ENCODE measurements at places on chromosomes 7 and 10.

- DNase-seq: peak; percentile 53
Measured at GRCh38 chr10:124105594-124105993, 12.2 kb upstream of the CHST15 start.

DNA sequence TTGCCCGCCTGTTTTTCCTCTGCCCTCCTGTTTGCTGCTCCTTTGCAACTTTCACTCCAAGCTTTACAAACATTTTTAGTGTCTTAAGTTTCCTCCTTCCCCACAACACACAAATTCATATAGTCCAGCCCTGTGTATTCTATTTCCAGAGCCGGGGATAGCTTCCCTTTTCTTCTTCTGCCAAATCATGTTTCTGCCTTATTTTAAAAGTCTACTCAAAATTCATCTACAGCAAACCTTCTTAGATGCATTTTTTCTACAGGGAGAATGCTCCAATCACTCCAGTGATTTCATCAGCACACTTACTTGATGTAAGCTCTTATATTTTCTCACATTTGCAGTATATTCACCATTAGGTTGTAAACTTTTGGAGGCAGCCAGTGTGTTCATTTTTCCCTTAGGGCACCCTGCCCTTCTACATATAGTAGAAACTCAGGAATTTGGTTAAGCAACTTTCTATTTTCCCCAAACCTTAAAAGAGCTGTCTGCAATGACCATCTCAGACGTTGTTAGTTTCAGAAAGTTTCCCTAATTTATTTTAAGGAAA, 12.4 kb upstream of the ACTA2 start:
- DNase-seq: no peak

DNA sequence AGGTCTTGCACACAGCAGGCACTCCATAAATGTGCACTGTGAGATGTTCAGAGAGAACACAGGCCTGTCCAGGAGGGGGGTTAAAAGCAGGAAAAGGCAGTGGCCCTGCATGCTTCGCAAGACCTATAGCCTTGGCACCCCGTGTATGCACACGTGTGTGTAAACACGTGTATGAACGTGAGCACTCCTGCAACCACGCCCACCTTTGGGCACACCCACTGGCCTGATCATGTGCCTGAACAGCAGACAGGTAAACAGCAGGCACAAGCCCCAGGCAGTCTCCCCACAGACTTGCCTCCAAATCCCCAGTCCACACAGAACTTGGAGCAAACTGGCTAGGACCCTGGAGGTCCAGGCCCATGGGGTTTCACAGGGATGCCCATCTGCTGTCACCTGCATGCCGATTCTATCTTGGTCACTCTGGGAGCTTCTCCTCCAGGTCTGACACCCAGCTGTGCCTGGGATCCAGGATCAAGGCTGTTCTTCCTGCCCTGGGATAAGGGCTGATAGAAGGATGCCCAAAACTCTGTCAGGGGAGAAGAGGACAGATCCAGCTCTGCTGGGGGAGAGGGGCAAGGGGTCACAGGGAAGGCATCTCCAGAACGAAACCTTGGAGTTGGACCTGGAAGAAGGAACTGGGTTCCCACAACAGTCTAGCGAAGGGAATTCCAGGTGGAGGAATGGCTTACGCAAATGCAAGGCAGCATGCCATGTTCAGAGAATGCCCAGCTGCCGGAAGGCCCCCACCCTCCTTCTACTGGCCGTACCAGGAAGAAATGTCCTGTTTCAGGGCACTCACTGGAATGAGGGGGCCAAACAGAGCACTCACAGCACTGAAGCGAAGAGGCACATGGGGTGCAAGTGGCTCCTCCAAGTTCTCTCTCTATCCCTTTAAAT, 14.3 kb upstream of the ZMIZ1 start:
- no peak for DNase-seq

- DNase-seq: no peak
Measured at GRCh38 chr10:86782701-86783418, 26.4 kb downstream of the BMPR1A start.

GRCh38 chr7:112452102-112452888, 2.0 kb downstream of the IFRD1 start:
- peak; percentile 22 for DNase-seq

DNA sequence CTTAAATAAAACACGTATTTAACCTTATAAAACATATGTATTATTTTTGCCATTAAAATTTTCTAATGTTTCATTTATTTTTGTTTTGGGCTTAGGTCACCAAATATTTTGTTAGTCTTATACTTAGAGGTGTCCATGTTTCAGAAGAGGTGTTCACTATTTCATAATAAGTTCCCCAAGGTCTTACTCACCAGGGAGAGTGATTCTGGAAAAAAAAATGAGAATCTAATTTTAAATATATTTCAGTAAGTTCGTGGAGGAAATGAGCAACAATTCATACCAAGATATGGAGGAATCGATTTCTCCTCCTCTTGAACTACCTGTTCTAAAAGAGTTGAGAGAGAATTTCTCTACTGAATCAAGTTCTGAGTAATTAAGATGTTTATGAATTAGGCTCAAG, 271.6 kb upstream of the SLC26A5 start:
- no peak for DNase-seq

- no peak for DNase-seq
Measured at GRCh38 chr10:95792211-95792780, 36.3 kb downstream of the ENTPD1 start.

- DNase-seq: no peak
Measured at GRCh38 chr10:132985546-132985900, 43.2 kb upstream of the CFAP46 start.

DNA sequence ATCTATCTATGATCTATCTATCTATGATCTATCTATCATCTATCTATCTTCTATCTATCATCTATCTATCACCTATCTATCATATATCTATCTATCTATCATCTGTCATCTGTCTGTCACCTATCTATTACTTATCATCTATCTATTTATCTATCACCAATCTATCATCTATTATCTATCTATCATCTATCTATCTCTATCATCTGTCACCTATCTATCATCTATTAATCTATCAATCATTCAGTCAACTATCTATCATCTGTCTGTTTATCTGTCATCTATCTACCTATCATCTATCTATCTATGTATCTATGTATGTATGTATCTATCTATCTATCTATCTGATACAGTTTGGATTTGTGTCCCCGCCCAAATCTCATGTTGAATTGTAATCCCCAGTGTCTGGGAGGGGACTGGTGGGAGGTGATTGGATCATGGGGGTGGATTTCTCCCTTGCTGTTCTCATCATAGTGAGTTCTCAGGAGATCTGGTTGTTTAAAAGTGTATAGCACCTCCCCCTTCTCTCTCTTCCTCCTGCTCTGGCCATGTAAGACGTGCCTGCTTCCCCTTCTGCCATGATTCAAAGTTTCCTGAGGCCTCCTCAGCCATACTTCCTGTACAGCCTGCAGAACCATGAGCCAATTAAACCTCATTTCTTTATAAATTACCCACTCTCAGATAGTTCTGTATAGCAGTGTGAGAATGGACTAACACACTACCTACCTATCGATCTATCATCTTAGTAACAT, 37.6 kb downstream of the NPTX2 start:
- DNase-seq: no peak

DNA sequence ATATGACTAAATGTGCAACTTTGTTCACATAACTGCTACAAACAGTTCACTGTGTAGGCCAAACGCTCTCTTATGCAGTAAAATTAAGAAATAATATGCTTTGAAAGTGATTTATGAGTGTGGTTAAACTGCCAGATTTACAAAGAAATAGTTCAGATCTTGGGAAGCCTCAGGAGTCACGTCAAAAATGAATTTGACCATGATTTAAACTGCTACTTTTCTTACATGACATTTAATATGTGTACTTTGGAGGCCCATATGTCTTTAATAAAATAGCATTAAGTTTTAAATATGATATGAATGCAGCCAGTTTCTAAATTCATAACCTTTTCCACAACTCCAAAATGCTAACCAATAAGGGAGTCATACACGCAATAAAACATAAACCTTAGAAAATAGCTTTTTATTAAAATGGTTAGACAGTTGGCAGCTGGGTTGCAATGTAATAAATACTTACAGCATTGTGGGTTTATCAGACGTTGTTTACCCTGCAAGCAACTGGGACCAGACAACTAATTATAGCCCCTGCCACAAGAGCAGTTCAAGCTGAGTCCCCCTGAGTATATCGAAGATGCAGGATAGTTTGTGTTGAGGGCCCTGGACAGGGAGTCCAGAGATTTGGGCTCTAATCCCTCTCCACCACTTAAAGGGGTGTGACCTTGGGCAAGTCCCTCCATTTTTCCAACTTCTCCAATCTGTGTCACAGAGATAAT, 640.4 kb downstream of the LRMDA start:
- DNase-seq: no peak

DNA sequence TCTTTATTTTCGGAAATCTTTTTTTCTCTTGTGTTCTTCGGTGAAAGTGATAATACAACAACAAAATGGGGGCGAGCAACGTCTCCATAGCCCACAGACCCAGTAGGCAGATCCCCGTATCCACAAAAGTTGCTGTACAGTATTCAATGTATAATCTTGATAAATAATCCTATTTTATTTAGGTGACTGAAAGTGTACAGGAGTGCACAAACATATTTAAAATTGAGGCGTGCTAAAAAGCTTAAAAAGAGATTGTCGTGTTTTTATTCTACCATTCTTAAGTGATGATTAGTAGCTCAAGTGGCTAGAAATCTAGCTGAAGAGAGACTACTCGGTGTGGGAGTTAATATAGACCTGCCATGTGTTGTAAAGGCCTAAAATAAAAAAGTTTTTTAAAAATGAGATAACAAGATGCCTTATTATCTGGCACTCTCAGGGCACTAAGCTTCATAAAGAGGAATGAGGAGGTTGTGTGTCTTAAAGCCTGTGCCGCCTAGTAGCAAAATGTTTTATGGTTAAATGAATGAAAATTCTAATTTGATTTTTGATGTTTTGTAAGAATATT, 1.6 kb downstream of the CAPZA2 start:
- DNase-seq: no peak

DNA sequence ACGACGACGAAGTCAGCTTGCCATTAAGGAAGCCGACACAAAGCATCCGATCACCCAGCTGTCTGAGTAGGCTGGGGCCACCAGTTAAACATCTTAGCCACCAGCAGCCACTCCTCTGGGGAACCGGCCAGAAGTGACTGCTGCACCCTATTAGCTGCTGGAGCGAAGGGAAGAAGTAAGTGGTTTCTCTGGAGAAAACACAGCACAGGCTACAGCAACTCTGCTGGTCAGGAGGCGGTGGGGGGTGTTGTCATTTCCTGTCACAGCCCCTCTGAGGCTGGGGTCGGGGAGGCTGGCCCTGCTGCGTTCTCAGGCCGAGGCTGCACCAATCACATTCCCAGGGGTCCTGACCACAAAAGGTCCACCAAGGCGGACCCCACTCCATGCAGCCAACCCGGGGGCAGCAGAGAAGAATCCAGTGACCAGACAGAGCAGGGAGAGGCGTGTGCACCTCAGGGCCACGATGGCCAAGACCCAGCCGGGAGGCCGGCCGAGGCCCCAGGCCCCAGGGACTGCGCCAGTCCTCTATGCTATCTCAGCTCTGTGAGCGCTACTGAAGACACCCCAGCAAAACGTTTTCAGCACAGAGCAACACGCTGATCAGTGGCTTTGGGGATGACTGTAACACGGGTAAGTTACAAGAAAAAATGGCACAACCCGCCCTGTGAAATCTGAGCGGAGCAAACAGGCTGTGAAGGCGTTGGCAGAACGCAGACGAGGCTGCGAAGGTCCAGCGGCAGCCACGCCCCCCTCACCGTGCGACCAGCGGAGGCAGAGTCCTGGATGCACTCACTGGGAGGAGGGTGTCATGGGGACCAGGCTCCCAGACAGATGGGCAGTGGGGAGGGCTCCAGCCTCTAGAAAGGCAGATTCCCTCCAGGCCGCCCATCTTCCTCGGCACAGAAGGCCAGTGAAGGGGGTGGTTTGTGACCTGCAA, 24.8 kb downstream of the STK32C start:
- no peak for DNase-seq

- DNase-seq: no peak
Measured at GRCh38 chr10:95756809-95757684, 1.1 kb downstream of the ENTPD1 start.

- DNase-seq: peak; percentile 32
Measured at GRCh38 chr10:96512524-96513304, 1.0 kb downstream of the TLL2 start.

GRCh38 chr10:112185959-112186358, 2.4 kb upstream of the GPAM start:
- no peak for DNase-seq

DNA sequence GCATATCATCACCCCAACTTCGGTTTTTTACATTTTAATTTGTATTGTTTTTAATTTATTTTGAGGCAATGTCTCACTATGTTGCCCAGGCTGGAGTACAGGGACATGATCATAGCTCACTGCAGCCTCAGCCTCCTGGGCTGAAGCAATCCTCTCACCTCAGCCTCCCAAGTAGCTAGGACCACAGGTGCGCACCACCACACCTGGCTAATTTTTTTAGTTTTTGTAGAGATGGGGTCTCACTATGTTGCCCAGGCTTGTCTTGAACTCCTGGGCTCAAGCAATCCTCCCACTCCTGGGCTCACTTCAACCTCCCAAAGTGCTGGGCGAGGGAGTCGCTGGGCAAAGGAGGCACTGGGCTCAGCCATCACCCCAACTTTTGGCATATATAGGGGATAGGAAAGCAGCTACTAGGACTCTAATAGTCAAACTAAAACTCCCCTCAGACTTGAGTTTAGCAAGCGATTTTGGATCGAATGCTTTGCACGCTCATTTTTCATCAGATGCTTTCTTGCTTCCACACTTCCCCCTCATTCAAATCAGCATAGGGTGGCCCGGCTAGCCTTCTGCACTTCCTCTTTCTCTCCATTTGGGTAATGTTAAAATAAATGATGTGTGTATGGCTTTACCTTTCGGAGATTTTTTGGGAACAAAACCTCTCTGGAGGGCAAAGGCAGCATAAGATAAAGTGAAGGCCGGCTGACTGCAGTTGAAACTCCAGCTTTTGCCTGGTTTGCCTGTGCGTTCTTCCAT, 20.8 kb upstream of the NMT2 start:
- DNase-seq: no peak

- peak; percentile 54 for DNase-seq
Measured at GRCh38 chr10:101843032-101844021, at the start of gene KCNIP2. Gene KCNIP2, minus strand, starts transcription at chr10:101843800. Its CDS starts 232 bp downstream, at chr10:101843568.

- DNase-seq: no peak
Measured at GRCh38 chr7:282621-283020, 7.3 kb upstream of the FOXL3 start.

DNA sequence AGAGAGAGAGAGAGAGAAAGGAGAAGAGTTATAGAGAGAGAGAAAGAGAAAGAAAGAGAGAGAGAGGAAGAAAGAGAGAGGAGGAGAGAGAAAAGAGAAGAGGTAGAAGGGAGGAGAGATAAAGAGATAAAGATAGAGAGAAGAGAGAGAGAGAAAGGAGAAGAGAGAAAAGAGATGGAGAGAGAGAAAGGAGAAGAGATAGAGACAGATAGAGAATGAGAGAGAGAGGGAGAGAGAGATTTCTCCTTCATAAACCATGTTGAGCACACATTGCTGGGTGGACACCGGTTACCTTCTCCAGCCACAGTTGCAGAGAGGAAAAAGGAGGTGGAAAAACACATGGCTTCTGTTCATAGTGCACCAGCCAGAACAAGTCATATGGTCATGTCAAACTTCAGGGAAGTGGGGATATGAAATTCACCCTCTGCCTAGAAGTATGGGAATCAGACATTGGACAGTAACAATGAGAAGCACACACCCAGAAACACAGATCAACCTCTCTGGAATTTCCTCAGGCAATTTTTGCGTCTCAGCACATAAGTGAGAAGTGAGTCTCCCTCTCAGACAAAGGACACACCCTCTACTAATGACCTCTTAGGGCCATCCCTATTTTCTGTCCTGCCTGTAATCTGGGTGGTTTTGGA, 172.5 kb upstream of the SVIL start:
- DNase-seq: no peak
